ENCODE measurements at places on chromosomes 7 and 10.

- no peak overlapping the region for H3K27ac ChIP-seq
- H3K36me3 ChIP-seq: no peaks in the 10 kb centered on the region
- H3K4me3 ChIP-seq: no peak overlapping the region
- DNase-seq: no peak
- H3K27me3 ChIP-seq: peaks cover 34% of the 10 kb centered on the region
- no peaks in the 10 kb centered on the region for H3K4me1 ChIP-seq
These were observed 10.9 kb downstream of the RNF32 start for GRCh38 chr7:156651474-156651873.

DNA sequence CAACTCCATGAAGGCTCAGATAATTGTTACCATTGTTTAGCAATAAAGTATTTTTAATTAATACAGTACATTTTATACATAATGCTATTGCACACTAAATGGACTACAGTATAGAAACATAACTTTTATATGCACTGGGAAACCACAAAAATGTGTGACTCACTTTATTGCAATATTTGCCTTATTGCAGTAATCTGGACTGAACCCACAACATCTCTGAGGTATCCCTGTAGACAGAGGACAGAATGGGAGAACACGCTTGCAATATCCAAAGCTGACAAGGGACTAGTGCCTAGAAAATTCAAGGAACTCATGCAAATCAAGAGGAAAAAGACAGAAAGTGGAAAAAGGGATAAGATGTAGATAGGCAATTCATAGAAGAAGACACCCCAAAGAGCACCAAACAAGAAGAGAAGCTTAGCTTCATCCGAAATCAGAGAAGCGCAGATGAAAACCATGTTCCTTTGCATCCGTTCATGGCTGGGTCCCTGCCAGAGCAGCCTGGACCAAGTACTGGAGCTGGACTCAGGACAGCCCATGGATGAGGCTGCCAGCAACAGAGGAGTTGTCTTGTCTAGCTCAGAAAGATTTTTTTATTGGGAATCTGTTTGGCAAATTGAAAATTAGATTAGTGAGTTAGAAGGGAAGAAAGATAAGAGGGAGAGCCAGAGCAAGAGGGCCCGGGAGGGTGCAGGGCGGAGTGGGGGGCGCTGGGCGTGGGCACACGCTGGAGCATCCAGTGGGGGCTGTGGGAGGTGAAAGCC lies 16.0 kb upstream of the GALNTL5 start:
- no peaks in the 10 kb centered on the region for H3K4me1 ChIP-seq
- H3K4me3 ChIP-seq: no peak overlapping the region
- DNase-seq: no peak
- no peaks in the 10 kb centered on the region for H3K36me3 ChIP-seq
- H3K27me3 ChIP-seq: peaks cover 2% of the 10 kb centered on the region

GRCh38 chr7:96212474-96212873 lies 109.4 kb downstream of the SLC25A13 start:
- H3K27ac ChIP-seq: no peak overlapping the region
- DNase-seq: no peak
- H3K4me3 ChIP-seq: no peak overlapping the region
- no peaks in the 10 kb centered on the region for H3K36me3 ChIP-seq

DNA sequence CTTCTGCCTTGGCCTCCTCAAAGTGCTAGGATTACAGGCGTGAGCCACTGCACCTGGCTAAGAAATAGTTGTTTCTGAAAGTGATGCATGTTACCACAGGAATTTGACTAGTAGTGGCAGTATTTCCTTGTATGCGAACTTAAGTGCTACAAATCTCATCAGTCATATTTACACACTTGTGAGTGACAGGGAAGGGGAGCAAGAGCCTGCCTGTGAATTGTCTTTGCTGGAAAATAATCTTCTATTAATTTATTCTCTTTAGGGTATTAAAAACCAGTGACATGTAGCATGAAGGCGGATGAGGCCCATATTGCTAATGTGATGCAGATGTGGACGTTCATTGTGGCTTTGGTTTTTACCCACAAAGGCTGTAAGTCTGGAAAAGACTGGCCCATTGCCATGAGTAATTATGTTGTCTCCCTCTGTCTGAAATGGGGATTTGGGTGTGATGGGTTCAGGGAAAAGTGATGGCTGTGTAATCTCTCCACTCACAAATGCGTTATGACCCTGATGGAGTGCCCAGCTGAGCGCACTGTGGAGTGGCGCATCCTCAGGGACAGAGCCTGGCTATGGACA lies 97.6 kb downstream of the CCNY start:
- no peaks in the 10 kb centered on the region for H3K27me3 ChIP-seq
- H3K27ac ChIP-seq: no peak overlapping the region
- DNase-seq: no peak

Data from tibial artery (tissue), 4 donors.